ENCODE measurements at places on chromosomes 7 and 10.
A peak's percentile ranks its signal among the peaks of the same experiment; 100 is the strongest.

- no peak for DNase-seq
These were observed 26.4 kb upstream of the YAE1 start for GRCh38 chr7:39539816-39540215.

GRCh38 chr10:119233821-119234220 lies 26.4 kb downstream of the GRK5 start:
- peak; percentile 43 for DNase-seq

DNA sequence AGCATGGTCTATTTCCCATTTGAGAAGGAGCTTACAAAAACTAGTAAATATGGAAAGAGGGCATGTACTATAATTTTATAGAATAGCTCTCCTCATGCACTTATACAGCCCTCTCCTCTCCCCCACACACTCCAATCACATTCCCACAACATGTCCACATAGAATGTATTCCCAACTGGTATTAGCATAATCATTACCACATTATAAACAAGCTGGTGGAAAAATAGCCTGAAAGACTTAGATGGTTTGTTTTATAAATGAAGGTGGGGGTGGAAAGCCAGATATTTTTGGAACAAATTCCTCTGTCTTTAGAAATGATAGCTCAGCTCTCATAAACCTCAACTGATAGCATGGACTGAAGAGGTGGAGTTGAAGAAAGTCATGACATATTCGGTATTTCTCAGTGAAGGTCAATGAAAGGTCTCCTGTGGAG lies 410.1 kb downstream of the SUGCT start:
- no peak for DNase-seq

DNA sequence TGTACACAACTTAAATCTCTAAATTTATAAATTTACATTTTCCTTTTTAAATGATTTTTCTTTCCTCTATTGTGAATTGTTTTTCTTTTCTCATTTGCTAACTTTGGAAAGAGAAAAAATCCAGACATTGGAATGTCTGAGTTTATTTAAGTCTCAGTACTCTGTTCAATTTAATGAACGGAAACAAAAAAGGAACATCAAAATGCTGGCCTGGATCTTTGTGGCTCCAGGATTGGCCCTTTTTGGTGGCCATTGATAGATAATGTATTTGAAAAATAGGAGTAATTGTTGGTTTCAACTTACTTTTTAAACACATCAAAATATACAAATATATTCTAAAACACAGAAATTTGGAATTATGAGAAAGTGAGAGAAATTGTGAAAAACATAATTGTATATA lies 336.0 kb downstream of the SUGCT start:
- DNase-seq: peak; percentile 45

DNA sequence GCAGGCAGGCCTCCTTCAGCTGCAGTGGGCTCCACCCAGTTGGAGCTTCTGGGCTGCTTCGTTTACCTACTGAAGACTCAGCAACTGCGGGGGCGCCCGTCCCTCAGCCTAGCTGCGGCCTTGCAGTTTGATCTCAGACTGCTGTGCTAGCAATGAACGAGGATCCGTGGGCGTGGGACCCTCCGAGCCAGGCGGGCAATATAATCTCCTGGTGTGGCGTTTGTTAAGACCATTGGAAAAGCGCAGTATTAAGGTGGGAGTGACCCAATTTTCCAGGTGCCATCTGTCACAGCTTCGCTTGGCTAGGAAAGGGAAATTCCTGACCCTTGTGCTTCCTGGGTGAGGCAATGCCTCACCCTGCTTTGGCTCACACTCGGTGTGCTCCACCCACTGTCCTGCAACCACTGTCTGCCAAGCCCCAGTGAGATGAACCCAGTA lies 159.2 kb upstream of the FOXP2 start:
- DNase-seq: no peak

DNA sequence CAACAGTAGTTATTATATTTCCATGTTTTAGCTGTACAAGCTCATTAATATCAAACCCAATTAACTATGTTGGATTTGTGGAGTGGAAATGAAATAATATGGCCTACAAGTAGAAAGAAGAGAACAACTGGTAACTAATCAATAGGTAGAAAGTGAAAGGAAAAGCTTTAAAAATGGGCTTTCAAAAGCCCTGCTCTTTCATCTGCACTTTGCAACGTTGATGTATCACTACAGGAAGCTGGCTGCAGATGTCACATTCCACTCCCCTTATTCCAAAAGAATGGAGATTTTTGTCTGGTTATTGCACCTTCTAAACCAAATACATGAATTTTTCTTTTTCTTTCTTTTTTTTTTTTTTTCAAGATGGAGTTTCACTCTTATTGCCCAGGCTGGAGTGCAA lies 11.7 kb upstream of the MKI67 start:
- DNase-seq: no peak

GRCh38 chr7:29327455-29327854 lies 132.9 kb downstream of the CHN2 start:
- no peak for DNase-seq

DNA sequence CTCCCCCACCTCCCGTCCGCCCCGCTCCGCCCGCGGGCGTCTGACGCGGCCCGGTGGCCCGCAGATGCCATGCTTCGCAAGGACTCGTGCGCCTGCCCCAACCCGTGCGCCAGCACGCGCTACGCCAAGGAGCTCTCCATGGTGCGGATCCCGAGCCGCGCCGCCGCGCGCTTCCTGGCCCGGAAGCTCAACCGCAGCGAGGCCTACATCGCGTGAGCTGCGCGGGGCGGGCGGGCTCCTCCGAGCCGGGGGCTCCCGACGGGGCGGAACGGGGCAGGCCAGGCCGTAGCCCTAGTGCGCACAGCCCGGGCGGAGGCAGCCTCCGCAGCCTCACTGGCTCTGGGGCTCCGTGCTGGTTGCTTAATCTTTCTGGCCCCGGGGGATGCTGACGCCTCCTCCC lies 2.8 kb downstream of the ASIC3 start:
- DNase-seq: peak; percentile 72

DNA sequence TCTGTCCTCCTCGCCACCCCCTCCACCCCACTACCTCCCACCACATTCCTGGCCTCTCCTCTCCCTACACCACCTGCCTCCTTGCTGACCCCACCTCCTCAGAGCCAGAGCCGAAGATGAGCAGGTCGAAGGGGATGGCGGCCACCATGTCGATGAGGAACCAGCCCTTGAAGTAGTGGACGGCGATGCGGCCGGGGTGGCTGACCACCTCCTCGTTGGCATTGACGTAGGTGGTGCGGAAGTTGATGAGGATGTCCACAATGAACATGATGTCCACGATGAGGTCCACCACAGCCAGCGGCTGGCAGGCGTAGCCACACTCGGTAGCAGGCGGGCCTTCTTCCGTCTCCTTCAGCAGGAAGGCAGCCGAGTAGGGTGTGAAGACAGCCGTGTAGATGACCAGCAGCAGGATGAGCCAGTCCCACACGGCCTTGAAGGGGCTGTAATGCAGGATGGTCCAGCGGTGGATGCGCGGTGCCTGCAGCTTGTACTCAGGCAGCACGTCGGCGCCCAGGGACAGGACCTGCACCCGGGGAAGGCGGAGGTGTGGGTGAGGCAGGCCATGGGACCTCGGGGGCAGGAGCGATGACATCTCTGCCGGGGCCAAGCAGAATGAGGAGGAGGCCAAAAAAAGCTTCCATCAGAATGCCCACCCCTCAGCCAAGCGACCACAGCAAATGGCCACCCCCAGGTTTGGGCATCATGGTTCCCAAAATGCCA lies 25.6 kb downstream of the KCNH2 start:
- no peak for DNase-seq

DNA sequence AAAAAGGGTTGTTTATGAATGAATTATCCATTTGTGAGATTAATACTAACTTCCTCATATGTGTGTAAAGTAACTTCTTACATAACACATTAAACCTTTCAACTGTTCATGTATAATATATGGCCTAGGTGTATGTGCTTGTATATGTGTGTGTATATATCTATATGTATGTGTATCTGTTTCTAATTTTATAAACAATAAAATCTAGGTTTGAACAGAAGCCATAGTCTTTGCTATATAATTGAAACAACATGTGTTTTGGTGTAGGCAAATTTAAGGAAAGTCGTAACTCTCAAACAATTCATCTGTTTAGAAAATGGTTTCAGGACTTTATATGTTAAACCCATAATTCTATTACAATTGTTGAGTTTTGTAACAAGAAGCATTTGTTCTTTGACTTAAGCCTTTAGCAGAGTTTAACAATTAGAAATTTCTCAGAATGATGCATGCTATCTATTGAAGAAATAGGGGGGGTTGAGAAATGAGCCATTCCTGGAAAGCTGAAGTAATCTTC lies 103.3 kb downstream of the BBS9 start:
- DNase-seq: no peak

GRCh38 chr7:43905956-43906330 lies 453 bp downstream of the URGCP start:
- DNase-seq: peak; percentile 29

- DNase-seq: no peak
These were observed 2.6 kb upstream of the TNS3 start for GRCh38 chr7:47584536-47584895.

DNA sequence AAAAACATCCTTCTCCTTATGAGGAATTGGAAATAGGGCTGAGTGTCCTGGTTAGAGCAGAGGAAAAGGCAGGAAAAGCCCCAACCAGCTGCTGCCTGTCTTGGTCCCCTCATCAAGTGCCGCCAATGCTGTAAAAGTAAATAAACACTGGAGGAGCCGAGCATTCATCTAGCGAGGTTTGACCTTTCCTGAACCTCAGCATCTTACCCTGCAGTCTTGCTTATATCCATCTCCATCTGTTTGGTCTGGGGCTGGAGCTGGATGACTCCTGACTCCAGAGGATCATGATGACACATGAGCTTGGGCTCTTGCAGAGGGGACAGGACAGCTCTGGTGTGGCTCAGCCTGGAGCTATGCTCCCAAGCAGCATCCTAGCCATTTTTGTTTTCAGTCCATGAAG lies 501.1 kb downstream of the TNS3 start:
- no peak for DNase-seq

GRCh38 chr7:104536956-104537355 lies 208.6 kb downstream of the LHFPL3 start:
- DNase-seq: no peak

GRCh38 chr7:34928052-34928451 lies 109.2 kb downstream of the DPY19L1 start:
- peak; percentile 13 for DNase-seq

DNA sequence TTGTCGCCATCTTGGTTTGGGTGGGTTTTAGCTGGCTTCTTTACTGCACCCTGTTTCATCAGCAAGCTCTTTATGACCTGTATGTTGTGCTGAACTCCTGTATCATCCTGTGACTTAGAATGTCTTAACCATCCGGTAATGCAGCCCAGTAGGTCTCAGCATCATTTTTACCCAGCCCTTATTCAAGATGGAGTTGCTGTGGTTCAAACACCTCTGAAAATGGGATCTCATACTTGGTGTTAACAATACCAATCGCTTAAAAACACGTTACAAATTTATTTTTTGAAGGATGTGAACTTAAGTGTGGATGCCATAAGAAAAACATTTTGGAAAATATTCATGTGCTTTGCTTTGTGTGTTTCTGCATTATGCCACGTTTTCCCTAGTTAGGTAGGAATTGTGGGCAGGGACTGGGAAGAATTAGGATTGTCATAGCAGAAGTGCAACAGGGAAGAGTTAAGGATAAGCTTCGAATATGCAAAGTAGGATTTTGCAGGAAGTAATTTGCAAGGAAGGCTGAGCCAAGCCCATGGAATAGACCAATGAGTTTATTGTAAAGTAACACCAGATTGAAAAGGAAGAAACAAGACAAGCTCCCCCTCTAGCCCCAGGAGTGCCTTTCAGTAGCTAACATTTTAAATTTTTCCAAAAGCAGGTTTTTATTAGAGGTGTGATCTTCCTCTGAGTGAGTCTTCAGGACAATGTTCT lies 56.4 kb downstream of the PRR15 start:
- no peak for DNase-seq

DNA sequence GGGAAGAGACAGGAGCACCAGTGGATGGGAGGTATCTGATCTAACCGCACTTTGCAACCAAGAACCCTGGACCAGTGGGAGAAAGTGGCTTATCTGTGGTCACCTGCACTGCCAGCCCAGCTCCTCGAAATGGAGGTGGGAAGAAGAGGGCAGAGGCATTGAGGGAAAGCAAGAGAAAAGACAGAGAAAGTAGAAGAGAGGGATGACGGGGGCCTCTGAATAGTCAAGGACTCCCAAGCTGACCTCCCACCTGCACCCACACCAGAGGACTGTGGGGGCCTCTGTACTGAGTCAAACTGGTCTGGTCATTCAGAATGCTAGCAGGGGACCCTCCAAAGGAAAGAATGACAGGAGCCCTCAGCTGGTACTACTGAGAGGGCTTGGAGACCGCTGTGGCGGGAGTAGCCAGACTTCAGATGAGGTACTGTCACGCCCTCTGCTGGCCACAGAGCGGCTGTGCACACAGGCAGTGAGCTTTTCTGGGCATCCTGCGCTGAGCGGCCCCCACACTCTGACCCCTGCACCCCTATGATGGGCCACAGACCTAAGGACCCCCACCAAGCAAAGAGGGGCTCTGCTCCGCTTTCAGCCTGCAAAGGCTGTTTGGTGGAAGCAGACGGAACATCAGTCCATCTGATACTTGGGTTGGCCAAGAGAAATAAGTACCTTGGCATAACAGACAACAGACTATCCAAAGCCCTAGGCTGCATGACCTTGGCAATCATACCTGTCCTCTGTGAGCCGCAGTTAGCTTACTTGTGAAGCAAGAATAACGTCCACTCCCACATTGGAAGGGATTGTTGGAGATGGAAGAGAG lies 112.9 kb downstream of the COL13A1 start:
- DNase-seq: peak; percentile 65

DNA sequence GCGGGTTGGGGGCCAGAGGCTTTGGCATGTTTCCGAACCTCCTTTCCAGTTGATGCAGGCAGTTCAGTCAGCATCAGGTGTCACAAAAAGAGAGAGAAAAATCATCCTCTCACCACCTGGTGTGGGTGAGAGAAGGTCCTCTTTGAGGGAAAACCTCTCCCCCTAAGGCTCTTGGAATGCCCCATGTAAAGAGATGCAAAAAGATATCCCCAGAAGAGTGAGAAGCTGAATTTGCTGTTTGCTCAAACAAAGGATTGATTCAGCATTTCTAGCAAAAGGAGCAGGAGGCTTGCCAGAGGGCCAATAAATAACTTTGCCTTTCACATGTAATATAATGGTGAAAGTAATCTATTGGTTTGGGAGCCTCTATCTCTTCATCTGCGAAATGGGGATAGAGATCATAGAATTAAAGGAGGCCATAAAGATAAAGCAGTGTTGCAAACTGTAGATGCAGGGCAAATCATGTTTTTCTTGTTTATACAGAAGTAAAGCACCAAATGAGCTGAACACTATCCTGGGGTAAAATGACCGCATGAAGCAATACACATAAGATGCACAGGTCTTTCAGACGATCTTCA lies 425.9 kb downstream of the LRMDA start:
- no peak for DNase-seq
